ENCODE measurements at places on chromosomes 16 and 17. TPM values are rescaled to one million over a fixed set of nuclear protein-coding genes. Genes with fewer than 3 reads are reported as not detected.

The LITAFD gene
- total RNA-seq, result not detected

The TEKT1 gene
- not detected for total RNA-seq

The FA2H gene
- not detected for total RNA-seq

DNA sequence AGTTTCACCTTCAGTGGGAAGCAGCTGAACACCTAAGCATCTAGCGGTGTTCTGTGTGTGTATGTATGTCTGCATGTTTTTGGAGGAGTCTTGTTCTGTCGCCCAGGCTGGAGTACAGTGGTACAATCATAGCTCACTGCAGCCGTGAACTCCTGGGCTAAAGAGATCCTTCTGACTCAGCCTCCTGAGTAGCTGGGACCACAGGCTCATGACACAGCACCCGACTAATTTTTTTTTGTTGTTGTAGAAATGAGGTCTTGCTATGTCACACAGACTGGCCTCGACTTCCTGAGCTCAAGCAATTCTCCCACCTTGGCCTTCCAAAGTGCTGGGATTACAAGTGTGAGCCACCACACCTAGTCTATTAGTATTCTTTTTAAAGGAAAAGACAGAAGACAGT, 30.2 kb upstream of the FAAP100 start:
- no peak for DNase-seq

DNA sequence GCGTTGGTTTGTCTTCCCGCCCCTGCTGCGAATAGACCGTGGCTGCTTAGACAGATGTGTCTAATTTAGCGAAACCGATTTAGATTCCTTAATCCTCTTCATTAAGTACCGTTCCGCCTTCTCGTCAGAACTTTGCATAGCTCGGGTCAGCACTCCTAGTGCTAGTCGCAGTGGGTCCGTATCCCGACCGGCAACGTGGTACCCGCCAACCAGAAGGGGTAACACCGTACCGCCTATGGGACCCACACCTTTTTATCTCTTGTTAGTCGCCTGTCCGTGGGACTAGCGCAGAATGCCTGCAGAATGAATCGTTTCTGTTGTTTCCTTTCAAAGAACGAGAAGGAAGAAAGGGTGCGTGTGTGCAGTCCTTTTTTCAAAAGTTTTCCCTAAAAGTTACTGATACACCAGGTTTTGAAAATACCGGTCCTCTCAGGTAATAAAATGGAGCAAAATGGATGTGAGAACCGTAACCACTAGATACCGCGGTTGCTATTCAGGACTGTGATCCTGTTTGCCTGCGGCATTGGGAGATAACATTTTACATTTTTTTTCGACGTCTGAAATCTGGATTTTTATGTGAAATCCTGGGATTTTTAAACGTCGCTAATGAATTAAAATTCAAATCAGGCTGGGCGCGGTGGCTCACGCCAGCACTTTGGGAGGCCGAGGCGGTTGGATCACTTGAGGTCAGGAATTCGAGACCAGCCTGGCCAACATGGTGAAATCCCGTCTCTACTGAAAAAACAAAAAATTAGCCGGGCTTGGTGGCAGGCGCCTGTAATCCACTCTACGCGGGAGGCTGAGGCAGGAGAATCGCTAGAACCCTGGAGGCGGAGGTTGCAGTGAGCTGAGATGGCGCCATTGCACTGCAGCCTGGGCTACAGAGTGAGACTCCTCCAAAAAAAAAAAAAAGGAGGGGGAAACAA, 998 bp upstream of the SRSF1 start:
- DNase-seq, result no peak

DNA sequence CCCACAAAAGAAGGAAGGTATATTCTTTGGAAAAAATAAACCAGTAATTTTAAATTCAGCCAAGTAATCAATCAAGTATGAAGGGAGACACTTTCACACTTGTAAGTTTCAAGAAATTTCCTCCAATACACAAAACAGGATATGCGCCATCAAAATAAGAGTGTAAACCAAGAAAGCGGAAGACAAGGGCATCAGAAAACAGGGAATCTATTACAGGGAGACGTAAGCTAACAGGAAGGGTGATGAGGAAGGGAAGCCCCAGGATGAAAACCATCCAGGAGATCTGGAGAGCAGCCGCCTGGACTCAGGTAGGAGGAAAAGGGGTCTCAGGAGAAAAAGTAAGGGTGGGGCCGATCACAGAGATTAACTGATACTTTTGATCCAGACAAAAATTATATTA, 31.8 kb upstream of the PITPNM3 start:
- DNase-seq, result no peak

- peak; percentile 13 for DNase-seq
These were observed 825 bp downstream of the RPTOR start for GRCh38 chr17:80545499-80545826.

DNA sequence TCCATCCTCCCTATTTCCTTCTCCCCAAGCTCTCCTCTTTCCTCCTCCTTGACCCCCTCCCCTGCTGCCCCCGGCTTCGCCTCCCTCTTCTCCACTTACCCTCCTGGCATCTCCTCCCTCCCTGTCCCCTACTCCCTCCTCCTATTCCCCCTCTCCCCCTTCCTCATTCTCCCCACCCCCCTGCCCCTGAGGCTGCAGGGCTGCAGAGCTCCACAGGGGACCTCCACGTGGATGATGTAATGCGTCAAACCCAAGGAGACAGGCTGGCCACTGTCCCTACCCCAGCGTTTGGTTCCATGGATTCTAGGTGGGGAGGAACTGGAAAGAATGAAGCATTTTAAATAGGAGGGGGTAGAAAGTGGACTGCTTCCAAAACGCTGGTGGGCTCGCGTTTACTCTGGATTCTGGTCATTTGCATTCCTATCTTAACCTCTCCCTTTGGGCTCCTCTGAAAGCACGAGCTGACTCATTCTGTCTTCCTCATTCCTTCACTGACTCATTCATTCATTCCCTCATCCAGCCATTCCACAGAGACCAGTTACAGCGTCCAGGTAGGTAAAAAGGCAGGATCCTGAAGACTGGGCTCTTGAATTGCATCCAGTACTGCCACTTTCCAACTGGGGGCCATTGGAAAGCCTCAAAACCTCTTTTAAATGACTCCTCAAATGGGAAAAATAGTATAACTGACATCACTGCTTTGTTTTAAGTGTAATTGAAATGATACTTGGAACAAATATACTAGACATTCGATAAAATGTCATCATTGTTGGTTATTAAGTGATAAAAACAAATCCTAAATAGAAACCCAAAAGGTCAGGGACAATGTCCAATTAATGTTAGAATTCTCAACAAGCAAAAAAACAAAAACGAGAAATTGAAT, 943 bp upstream of the COTL1 start:
- DNase-seq, result peak; percentile 54

GRCh38 chr16:88287219-88287618, 95.5 kb upstream of the ZNF469 start:
- DNase-seq, result no peak

DNA sequence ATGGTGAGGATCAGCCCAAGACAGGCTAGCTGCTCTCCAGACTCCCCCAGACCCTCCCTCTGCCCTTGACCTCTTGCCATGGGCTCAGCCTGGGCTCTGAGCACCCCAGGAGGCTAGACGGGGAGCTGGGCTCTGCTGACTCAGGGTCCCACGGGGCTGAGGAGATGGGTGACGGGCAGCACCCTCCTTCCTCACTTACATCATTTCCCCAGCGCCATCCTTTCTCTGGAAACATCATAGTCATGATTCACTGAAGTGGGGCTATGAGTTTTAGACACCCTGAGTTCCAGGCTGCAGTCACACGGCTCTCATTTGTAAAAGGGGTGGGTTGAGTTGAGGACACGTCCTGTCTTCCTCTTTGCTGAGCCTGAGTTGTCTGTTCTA, 3.0 kb upstream of the ITGAX start:
- DNase-seq, result no peak

GRCh38 chr17:31802502-31802901, 56.5 kb downstream of the COPRS start:
- no peak for DNase-seq
